Camera-type eye (tissue), 1 donor: ENCODE measurements at places on chromosomes 6 and 20. TPM values are rescaled to one million over a fixed set of nuclear protein-coding genes. Genes with fewer than 3 reads are reported as not detected.

Gene HLA-DQA2
- not detected for total RNA-seq

Gene CENPW
- total RNA-seq: 1.7 TPM

Gene ZNF311
- 2.9 TPM for total RNA-seq

Gene THBS2
- total RNA-seq: 132 TPM

Gene GPX5
- not detected for total RNA-seq

Gene GLP1R
- 0.88 TPM for total RNA-seq

Gene CPNE5
- total RNA-seq: 10.8 TPM

Gene SLC17A9
- total RNA-seq: 4.6 TPM

Gene SMPDL3A
- total RNA-seq: 22.2 TPM

Gene OXT
- total RNA-seq: not detected

Gene ARFGEF3
- total RNA-seq: 11.1 TPM

Gene PPP1R16B
- 7.5 TPM for total RNA-seq

Gene XPO5
- total RNA-seq: 31.7 TPM

Gene CNPY3
- 39.6 TPM for total RNA-seq

Gene TFAP2D
- 1.3 TPM for total RNA-seq

Gene BPIFB1
- not detected for total RNA-seq
